ENCODE measurements at places on chromosomes 5 and 9.

DNA sequence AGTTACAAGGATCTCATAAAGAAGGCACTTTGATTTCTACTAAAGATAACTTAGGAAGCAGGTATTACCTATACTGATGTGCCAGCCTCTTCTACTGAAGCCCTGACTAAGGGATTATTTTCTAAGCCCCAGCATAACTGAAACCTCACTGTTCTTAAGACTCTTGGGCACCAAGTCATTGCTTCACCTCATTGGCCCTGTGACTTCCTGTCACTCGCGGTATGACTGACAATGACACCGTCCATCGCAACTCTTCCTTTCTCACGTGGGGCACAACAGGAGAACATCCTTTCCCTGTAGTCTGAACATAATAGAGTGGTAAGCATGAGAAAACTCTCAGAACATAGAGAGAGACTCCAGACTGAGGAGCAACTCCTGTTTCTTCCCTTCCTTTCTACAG lies 6.4 kb downstream of the OR2V2 start:
- DNase-seq: no peak

- DNase-seq: no peak
These were observed 102.5 kb upstream of the RAI14 start for GRCh38 chr5:34553581-34553980.

DNA sequence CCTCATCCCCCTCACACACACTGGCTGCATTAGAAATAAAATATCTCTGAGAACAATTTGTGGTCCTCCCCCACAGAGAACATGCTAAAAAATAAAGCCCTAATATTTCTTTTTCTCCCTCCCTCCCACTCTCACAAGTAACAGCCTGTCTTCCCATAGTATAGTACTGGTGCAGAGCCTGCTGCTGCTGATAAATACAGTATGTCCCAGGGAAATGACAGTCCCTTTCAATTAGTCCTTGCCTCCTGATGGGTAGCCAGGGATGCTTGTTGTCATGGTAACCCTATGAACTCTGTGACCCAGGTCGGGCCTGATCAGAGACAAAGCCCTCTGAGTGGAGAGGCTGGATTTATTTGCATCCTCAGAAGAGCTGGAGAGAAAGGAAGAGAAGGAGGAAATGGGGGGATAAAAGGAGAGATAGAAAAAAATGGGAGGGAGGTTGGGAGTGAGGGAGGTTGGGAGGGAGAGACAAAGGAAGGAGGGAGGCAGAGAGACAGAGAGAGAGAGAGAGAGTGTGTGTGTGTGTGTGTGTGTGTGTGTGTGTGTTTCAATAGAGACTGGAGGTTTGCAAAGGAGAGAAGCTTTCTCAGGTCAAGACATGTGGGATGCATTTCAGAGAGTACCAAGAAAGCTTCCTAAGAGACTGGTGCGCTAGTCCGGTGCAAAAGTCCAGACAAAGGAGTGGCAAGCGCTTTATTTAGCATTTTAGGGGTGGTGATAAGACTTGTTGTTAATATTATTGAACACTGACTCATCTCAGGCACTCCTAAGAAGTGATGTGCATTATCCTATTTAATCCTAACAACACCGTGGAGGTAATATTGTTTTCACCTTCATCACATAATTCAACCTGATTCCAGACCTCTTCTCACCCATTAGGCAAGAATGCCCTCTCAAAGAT lies 260.8 kb downstream of the FAM114A2 start:
- no peak for DNase-seq

- DNase-seq: no peak
These were observed 19.9 kb downstream of the UGT3A1 start for GRCh38 chr5:35971186-35971877.

DNA sequence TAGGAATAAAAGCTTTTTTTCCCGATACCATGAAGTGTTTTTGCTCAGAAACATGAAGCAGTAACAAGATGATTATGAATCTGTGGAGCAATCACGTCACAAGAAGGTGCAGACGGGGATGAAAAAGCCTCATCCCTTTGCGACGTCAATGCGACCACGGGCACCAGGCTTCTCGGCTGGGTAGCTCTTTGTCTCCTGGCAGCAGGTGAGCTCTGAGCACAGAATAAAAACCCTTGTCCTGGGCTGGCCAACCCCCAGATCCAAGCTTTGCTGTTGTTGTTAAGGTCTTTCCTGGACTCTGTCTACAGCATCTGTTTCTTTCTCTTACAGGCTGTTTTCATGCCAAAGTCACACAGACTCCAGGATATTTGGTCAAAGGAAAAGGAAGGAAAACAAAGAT lies 113.8 kb downstream of the ANKRD18B start:
- DNase-seq: no peak

GRCh38 chr9:135827866-135828580 lies 79.3 kb downstream of the CAMSAP1 start:
- DNase-seq: no peak

GRCh38 chr9:72144756-72145492 lies 4.3 kb upstream of the GDA start:
- DNase-seq: no peak

- DNase-seq: peak; percentile 86
These were observed 202.7 kb upstream of the CDKN2B start for GRCh38 chr9:22211588-22212360.

GRCh38 chr9:136058084-136058483 lies 37.0 kb downstream of the NACC2 start:
- DNase-seq: no peak

DNA sequence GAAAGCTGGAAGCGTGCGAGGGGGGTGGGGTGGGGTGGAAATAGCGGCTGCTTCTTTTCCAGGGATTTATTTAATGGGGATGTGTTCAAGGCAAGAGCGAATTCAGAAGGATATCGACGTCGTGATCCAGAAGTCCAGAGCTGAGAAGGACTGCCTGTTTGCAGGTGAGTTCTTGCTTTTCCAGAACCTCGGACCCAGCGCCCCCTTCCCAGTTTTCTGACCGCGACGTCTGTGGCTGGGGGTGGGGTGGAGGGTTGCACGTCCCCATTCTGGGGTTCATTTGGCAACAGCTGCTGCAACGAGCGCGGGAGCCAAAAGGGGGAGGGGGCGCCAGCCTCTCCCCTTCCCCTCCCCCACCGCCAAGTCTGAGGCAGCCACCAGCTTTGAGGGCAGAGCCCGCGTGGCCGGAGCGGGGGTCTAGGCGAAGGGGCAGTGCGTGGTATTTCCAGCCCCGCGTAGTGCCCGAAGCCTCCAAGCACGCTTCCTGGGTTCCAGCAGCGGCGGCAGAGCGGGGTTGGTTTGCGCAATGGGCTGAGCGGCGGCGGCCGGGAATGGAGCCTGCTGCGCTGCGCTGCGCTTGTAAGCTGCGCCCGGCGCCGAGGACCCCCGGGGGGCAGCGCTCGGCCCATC lies 701 bp downstream of the PARP8 start:
- DNase-seq: peak; percentile 31

DNA sequence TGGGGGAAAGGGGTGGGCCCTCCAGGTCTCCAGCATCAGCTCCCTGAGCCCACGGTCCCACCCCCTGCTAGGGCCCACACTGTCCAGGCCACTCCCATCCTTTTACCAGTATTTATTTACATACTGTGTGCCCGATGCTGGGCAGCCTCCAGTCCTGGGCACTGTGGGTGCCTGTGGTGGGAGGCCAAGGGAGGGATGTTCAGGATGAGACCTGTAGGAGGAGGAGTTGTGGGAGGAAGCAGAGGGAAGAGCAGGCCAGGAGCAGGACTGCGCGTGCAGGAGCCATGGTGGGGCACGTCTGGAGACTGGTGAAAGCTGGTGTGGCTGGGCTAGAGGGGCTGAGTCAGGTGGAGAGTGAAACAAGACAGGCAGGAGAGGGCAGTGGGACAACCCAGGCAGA lies 267.4 kb downstream of the HSPA4 start:
- DNase-seq: no peak

Measured in RWPE1 (cell line).